ENCODE measurements at places on chromosomes 7 and 10.

DNA sequence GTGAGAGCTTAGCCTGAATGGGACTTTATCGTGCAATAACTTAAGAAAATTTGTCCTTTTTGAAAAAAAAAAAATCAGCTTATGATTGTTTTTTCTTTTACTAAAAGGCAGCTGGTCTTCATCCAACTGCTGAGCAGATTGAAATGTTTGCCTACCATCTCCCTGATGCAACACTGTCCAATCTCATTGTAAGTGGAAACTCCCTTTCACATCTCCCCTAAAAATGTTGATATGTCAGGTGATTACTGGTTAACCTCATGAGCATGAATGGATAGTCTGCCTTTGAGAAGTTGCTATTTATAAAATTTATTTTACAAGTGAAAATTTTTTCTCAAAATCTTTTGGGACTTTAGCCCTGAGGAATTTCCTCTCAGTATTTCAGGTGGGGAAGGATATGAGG, 17.8 kb upstream of the HKDC1 start:
- peak; percentile 27 for DNase-seq

- no peak for DNase-seq
These were observed 384.9 kb downstream of the THSD7A start for GRCh38 chr7:11447106-11447505.

DNA sequence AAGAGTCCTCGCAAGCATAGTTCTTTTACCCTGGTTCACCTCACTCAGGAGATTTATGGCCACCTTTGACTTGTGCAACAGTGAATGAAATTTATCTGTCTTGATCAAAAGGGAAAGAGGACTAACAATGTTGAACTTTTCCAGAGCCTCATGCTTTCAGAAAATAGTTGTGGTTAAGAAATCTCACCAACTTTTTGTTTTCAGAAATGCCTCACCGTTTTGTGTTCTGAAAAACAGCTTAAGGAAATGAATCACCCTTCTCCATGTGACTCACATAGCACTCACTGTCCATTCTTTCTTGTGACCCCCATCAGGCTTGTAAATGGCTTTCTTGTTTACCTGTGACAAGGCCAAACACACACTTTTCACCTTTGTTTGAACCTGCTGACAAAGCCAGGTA, 148.6 kb upstream of the FAM3C start:
- no peak for DNase-seq

DNA sequence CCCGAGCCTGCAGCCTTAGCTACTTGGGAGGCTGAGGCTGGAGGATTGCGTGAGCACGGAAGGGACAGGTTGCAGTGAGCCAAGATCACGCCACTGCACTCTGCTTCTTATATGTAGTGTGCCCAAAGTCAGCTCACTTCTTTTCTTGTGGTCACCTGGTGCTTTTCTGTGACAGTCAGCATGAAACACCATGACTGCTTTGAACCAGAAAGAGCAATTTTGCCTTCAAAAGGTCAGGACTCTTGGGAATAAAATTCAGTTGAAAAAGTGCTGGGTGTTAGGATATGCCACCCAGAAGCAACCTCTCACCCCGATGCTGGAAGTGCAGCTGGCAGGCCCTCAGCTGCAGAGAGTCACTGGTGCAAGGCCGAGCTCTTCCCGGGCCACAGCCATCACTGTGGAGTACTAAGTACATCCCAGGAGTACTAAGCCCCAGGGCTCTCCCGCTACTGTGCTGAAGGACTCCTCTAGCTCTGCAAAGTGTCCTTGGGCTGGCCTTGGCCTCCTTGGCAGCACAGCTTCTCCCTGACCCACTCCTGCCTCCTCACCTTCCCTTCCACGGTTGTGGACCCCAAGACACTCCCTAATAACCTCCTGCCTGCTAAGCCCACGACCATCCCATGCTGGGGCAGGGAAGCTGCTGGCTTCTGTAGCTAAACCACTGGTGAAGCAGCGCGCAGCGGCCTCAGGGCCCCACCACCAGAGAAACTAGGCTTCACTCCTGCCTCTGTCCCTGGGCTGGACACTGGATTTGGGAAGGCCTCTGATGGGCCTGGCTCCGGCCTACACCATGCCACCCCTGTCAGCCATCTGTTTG, 17.6 kb upstream of the GDI2 start:
- DNase-seq, result no peak

DNA sequence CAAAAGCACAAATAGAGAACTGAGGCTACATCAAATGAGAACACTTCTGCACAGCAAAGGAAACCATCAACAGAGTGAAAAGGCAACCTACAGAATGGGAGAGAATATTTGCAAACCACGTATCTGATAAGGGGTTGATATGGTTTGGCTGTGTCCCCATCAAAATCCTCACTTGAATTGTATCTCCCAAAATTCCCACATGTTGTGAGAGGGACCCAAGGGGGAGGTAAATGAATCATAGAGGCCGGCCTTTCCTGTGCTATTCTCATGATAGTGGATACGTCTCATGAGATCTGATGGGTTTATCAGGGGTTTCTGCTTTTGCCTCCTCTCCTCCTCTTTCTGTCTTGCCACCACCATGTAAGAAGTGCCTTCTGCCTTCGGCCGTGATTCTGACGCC, 120.6 kb upstream of the FRMD4A start:
- DNase-seq, result no peak

DNA sequence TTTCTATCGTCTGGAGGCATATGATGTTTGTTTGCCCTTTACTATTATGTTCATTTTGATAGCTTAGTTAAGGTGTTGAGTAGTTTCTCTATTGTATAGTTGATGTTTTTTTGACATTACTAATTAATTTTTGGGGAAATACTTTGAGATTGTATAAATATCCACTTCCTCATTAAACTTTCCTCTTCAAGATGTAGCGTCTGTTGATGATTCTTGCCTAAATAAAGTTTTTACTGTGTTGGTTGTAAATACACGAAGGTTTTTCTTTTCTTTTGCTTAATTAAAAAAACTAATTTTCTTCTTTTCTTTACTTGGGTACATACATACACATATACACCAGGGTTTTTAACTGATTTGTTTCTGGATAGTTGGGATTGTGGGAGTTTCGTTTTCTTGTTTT, 8.5 kb downstream of the KMT2E start:
- no peak for DNase-seq

- no peak for DNase-seq
These were observed 47.0 kb downstream of the CCDC71L start for GRCh38 chr7:106613848-106614560.
